H54 (cell line): ENCODE measurements at places on chromosomes 12 and 14.

DNA sequence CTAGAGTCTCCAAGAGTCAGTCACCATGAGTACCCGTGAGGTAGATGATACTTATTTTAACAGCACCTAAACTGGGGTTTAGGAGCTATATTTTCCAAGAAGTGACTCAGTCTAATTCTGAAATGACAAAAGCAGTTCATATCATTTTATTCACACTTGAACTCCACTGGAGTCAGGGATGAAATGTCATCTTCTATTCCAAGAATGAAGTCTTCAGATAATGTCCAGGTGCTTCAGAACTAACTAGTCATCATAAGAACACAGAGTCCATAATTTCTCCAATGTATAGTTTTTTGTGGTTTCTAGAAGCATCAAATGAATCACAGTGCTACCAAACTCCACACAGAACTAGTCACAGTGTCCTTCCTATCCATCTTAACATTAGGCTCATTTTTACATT is 13.3 kb downstream of the DNM1L start:
- DNase-seq: no peak

DNA sequence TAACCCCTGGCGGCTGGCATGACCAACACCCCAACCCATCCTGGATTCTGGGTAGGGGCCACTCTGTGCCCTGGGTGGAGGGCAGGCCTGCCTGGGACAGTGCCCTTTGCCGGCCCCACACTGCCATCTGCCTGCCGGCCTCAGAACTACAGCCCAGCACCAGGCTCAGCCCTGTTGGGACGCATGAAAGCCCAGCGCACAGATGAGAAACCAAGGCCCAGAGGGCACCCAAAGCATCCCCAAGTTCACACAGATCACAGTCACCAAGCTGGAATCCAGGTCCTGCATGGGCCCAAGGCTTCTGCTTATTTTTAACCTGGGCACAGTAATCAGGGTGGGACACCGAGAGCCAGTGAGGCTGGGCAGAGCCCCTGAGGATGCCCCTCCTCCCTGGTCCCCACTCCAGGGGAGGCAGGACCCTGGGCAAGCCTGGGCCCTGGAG is 26.2 kb downstream of the RFLNA start:
- DNase-seq: peak; percentile 80

DNA sequence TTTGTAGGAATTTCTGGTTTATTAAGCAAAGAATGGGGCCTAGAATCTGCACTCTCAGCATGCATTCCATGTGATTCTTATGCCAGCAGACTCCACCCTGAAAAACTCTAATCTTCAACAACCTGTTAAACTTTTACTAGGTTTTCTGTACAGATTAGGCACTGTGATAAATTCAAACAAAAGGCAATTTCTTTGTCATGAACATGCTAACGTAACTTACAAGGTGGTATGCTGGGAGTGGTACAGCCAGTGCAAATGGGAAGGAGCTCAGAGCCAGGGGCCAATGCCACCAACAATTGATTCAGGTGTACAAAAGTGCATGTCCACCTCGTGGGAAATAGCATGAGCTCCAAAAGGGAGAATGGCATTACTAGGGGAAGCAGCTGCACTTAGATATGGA is 83.0 kb downstream of the PPFIBP1 start:
- DNase-seq: no peak

GRCh38 chr12:57128519-57129247 is 400 bp downstream of the LRP1 start:
- DNase-seq: peak; percentile 44

DNA sequence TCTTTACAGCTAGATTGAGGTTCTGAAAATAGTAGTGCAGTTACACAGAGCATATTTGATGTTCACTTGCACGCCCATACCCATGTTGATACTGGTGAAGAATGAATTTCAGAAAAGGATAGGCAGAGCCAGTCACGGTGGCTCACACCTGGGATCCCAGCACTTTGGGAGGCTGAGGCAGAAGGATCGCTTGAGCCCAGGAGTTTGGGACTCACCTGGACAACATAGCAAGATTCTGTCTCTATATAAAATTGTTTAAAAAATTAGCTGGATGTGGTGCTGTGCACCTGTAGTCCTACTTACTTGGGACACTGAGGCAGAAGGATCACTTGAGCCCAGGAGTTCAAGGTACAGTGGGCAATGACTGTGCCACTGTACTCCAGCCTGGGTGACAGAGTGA is 56.6 kb downstream of the MDM2 start:
- no peak for DNase-seq

- DNase-seq: no peak
Observed at GRCh38 chr12:104855599-104855998, 102.5 kb downstream of the SLC41A2 start.

GRCh38 chr12:54700849-54701248 is 52.7 kb upstream of the DCD start:
- no peak for DNase-seq

DNA sequence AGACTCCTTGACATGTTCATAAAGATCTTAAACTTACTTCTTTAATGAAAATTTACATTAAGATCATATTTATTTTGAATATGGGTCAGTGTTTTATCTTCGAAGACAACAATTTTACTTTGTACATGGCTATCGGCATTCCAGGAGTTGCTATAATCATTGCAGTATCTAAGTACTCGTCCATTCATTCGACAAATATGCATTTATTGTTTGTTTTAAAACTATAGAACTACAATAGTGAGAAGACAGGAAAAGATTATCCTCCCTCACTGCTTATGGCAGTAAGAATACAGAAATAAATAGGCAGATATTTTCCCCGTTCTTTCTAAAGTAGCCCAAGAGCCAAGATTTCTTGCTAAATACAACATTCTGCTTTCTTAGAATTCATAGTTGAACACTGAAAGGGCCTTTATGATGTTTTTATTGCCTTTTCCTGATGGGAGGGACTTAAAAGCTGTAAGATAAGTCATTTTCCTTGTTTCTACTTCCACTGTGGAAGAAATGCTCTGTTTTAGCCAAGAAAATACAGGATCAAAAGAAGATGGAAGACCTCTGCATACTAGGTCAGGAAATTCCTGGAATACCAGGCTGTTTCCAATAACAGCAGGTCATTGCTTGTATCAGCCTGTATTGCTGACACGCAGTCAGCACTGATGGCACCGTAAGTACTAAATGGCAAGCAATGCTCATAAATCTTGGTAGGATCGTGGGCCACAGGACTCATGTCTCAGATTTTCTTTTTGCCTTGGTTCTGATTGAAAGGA is 521.0 kb upstream of the ATP2B1 start:
- no peak for DNase-seq

DNA sequence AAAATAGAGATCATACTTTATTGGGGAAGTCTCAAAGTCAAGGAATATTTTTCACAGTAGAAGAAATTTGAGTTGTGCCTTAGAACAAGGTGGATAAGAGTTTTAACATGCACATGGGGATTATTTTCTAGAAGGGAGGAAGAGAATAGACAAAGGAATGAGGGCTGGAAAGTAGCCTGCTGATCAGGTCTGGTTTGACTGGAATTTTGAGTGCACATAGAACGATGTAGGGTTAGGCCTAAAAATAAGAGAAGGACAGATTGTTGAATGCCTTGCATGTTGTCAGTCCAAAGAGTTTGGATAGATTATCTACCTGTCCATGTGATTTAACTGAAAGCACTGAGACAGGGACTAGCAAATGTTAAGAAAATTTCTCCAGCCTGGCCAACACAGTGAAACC is 87.2 kb downstream of the SRGAP1 start:
- DNase-seq: no peak

DNA sequence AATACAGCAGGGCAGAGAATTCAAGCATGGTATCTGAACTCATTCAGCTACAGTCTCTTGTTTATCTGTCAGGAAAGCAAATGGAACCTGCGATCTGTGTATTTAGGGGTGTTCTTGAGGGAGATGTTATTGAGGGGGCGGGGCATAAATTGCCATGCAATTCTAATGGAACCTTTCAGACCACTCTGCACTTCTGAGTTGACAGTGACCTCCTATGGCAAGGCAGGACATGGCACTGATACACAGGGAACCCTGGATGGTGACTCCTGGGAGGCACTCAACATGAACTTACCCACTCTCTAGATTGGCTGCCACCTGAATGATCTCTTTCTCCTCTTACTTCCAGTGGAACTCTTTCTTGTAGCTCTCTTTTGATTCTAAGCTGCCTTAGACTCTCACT is 787.3 kb downstream of the VRK1 start:
- no peak for DNase-seq

DNA sequence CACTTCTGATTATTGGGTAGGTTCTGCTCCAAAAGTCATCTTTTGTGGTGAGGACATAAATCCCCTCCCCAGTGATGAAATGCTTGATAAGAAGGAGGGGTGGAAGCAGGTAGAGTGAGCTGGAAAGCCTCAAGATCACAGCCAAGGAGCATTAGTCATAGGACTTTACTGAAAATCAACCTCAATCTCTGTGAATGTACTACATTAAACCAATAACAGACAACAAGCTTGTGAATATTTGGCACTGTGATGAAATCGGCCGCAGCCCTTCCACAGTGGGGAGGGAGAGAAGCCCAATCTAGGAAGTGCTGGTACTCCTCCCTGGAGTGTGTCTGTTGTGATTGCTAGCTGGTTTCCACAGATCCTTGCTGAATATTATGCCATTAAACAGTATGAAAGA is 41.2 kb upstream of the PTCSC3 start:
- no peak for DNase-seq

GRCh38 chr12:83141460-83141994 is 454.8 kb downstream of the TMTC2 start:
- no peak for DNase-seq

DNA sequence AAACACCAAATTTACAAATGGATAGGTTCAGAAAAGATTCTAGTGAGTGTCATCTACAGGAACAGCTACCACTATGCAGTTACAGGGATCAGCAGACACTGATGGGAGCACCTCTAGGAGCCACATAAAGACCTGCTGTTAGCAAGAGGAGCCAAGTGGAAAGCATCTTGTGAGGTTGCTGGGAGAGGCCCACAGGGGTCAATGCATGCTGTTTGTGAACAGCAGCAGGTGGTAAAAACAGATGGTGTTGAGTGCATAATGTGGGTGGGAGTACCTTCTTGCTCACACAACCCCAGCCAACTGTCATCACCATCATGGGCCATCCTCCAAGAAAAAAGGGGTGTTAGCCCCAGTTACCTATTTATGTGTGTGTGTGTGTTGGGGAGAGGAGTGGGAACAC is 215.2 kb upstream of the SSTR1 start:
- DNase-seq: no peak

DNA sequence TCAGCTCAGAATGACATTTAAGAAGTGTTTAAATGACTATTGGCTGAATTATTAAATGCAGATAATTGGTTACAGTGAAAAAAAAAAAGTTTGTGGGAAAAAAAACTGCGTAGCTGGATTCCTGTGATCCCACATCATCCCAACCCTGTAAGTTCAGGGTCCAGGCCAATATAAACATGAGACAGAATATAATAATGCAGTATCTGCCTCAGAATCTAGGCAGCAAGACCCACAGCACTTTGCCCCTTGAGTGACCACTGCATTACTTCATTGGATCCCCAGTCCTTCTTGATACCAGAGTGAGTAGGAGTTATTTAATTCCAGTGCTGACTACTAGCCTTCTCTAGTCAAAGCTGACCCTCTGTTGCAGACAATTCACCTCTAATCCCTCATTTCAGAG is 272.6 kb downstream of the CCER1 start:
- no peak for DNase-seq

DNA sequence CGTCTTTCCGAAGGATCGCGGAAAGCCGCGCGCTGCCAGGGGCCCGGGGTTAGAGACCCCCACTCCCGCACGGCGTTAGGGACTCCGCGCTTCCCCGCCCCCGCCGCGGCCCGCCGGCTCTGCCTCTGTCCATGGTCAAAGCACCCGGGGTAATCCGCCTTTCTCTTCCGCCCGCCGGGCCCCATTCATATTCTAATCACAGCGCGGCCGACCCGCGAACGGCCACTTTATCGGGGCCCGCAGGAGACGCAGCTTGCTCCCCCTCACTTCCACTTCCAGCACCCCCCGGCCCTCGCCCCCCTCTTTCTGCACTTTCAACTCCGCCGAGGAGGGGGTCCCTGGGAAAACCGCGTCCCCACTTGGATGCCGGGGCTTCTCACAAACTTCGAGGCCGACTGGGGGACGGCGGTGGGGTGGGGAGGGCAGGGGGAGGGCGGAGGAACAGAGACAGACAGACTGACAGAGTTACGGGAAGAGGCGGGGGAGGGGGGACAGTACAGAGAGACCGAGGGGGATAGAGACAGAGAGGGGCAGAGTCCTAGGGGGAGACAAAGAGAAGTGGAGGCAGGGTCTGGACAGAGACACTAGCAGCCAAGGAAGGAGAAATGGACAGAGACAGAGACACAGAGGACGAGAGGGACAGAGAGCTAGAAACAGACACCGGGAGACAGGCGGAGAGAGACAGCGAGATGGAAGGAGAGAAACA is 1.1 kb upstream of the RFX4 start:
- no peak for DNase-seq

GRCh38 chr12:65294641-65295262 is 16.3 kb downstream of the MSRB3 start:
- DNase-seq: no peak

DNA sequence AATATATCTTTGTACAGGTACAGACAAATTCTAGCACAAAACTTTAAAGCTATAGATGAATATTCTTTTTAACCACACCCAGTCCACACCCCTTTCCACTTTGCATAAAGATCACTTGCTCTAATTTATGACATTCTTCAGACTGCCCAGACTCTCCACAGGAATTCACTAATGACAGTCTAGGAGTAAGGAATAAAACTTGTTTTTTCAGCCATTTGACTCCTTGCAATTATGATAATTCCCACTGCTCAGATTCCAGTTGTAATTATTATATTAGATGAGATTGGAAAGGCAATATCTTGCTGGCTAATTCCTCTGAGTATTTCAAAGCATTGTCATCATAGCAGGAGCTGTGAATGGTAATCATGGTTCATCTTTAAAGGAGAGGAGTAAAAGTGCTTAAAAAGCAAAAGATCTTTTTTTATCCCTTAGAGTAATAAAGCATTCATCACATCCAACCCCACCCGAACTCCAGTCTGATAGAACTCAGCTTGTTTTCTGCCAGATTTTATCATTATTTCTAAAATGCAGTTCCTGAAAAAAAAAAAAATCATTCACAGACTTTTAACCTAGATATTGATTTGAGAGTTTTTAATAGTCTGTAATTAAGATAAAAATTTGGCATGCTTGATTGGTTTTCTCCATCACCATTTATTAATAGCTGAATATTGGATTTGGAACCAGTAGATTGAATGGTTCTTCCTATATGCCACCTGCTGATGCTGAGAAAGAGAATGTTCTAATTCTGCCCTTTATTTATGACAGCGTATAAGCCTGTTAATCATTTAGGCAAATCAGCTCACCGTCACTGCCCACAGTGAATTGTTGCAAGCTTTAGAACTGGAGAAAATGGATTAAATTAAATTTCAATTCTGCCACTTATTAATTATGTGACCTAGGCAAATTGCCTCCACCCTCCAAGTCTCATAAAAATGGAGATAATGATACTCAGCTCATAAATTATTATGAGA is 93.9 kb upstream of the RASSF8 start:
- DNase-seq: no peak

DNA sequence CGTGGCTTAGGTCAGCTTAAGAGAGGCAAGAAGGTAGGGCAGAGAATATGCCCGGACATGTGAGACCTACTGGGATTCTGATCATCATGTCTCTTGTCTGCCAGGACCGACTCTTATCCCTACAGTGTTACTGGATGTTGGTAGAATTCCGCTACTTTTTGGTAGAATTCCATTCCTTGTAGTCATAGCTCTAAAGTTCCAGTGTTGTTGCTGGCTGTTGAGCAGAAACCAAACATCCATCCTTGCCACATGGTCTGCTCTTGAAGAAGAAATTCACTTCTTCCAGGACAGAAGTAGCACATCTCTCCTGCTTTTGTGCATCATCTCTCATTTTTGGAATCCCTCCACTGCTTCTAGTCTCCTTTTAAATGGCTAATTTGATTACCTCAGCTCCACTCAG is 453.7 kb downstream of the RPL10L start:
- no peak for DNase-seq

- no peak for DNase-seq
Observed at GRCh38 chr12:67721248-67721647, 72.7 kb downstream of the DYRK2 start.
